ENCODE measurements at places on chromosomes 4 and X. TPM values are rescaled to one million over a fixed set of nuclear protein-coding genes. Genes with fewer than 3 reads are reported as not detected.

GRCh38 chrX:31136144-31136611 lies 64.3 kb upstream of the FTHL17 start:
- H3K27me3 ChIP-seq, result peaks cover 8% of the 10 kb centered on the region
- H3K4me3 ChIP-seq, result peak overlapping the region; percentile 62
- peaks cover 5% of the 10 kb centered on the region for H3K36me3 ChIP-seq
- DNase-seq, result no peak
- H3K27ac ChIP-seq, result no peak overlapping the region

- no peak for DNase-seq
- no peak within 1 kb of the TSS for H3K27ac ChIP-seq
- H3K36me3 ChIP-seq, result no peaks in the 10 kb centered on the region
- no peaks in the 10 kb centered on the region for H3K4me1 ChIP-seq
- peak within 1 kb of the TSS; percentile 47 for H3K4me3 ChIP-seq
- H3K27me3 ChIP-seq, result peaks cover 64% of the 10 kb centered on the region
Observed at GRCh38 chrX:37349221-37350033, at the start of gene PRRG1. PRRG1 (plus strand) TSS chrX:37349364; CDS start chrX:37406250, 56,886 bp downstream.

DNA sequence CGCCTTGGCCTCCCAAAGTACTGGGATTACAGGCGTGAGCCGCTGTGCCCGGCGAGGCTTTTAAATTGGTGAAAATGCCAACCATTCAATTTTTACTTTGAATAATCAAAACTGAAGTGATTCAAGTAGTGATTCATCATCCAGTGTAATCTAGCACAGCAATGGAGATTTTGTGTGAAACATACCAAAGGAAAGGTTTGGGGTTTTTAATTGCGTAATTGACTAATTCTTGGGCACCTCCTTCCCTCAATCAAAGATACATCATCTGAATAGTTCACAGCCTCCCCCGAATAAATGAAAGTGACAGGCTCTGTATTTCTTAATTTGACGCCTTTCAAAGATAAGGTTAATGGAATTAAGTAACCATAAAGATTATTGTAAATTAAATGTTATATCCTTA lies 69.0 kb downstream of the DMD start:
- H3K4me1 ChIP-seq, result no peaks in the 10 kb centered on the region
- no peaks in the 10 kb centered on the region for H3K27me3 ChIP-seq

- no peaks in the 10 kb centered on the region for H3K4me1 ChIP-seq
- H3K36me3 ChIP-seq, result peaks cover 6% of the 10 kb centered on the region
- no peak overlapping the region for H3K4me3 ChIP-seq
- no peak for DNase-seq
- peaks cover 13% of the 10 kb centered on the region for H3K27me3 ChIP-seq
Observed at GRCh38 chr4:61195101-61195500, 5.0 kb upstream of the ADGRL3 start.

DNA sequence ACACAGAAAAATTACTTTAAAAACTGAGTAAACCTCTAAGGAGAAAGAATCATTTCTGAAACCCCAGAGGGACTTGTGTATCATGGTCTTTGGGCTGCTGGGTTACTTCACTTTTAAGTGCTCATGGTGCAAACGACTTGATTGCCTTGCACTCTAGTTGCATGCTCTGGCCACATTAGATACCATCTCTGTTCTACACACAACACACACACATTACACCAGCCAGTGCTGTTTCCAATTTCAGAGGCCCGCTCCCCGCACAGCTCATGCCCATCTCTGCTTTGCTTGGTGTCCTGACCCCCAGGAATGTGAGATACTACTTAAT lies 2.1 kb downstream of the PPP3CA start:
- DNase-seq, result peak; percentile 19
- H3K4me3 ChIP-seq, result peak overlapping the region; percentile 89
- H3K27ac ChIP-seq, result peak overlapping the region; percentile 61
- no peaks in the 10 kb centered on the region for H3K36me3 ChIP-seq
- H3K27me3 ChIP-seq, result peaks cover 34% of the 10 kb centered on the region

DNA sequence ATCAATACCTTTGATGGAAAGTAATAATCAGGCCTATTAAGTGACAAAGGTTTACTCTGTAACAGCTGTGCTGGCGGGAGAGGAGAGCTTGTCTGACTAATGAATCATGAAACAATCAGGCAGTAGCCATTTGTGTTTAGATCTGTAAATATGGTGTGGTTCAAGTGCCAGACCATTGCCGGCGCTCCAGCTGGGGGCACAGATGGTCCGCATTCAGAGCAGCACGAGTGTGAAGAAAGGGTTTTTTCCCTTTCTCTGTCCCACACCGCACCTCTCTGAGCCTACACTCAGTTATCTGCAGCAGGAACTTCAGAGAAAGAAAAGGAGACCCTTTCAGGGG lies 111.3 kb upstream of the PAQR3 start:
- H3K36me3 ChIP-seq, result no peaks in the 10 kb centered on the region
- H3K27ac ChIP-seq, result no peak overlapping the region
- H3K4me3 ChIP-seq, result no peak overlapping the region
- no peaks in the 10 kb centered on the region for H3K4me1 ChIP-seq

- no peaks in the 10 kb centered on the region for H3K4me1 ChIP-seq
- no peaks in the 10 kb centered on the region for H3K36me3 ChIP-seq
- no peak for DNase-seq
- H3K27me3 ChIP-seq, result peaks cover 32% of the 10 kb centered on the region
Observed at GRCh38 chrX:40444133-40444532, 136.6 kb upstream of the ATP6AP2 start.

DNA sequence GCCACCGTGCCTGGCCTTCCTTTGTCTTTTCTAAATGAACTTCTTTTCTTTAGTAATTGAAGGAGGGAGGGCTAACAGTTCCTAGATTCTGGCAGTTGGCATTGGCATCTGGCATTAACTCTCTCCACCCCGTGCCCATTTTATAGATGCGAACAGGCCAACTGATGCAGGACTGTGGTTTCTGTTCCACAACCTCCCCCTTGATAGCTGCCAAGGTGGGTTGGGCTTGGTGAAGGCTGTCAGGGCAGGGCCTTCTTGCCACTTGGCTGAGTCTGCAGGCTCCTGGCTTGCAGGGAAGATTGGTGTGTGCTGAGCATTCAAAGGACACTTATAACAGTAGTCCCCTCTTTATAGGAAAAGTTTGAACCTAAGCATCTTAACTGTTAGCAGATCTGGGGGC lies 4.3 kb downstream of the SOWAHD start:
- H3K4me3 ChIP-seq, result no peak overlapping the region
- H3K4me1 ChIP-seq, result peaks cover 15% of the 10 kb centered on the region
- H3K27ac ChIP-seq, result no peak overlapping the region
- H3K36me3 ChIP-seq, result no peaks in the 10 kb centered on the region
- H3K27me3 ChIP-seq, result peaks cover 7% of the 10 kb centered on the region
- no peak for DNase-seq

Gene SPINK2
- total RNA-seq, result not detected

Gene MAB21L2
- total RNA-seq, result not detected

Gene MAGEC2
- total RNA-seq, result not detected

Gene PROM1
- 1.6 TPM for total RNA-seq

Gene KIAA1210
- total RNA-seq, result not detected

Gene STIM2
- 39.6 TPM for total RNA-seq

Gene SASH3
- total RNA-seq, result 148 TPM

Gene GLOD5
- total RNA-seq, result not detected
